CD4-positive, alpha-beta memory T cell (primary cell): ENCODE measurements at places on chromosomes 7 and 10. TPM values are rescaled to one million over a fixed set of nuclear protein-coding genes. Genes with fewer than 3 reads are reported as not detected.

The CDC14C gene
- not detected for total RNA-seq

The CALHM3 gene
- not detected for total RNA-seq

The SPDYE8 gene
- total RNA-seq = not detected

The TAS2R41 gene
- 0.73 TPM for total RNA-seq

The SHOC2 gene
- total RNA-seq = 67.9 TPM

The CASTOR2 gene
- 3.9 TPM for total RNA-seq

DNA sequence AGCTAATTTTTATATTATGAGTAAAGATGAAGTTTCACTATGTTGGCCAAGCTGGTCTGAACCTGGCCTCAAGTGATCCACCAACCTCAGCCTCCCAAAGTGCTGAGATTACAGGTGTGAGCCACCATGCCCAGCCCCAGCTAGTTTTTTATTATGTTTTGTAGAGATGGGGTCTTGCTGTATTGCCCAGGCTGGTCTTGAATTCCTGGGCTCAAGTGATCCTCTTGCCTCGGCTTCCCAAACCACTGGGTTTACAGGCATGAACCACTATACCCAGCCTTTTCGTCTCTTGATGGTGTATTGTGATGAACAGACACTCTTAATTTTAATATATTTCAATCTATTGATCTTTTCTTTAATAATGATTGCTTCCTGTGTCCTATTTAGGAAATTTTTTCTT is 17.7 kb downstream of the RAB19 start:
- H3K36me3 ChIP-seq = no peaks in the 10 kb centered on the region
- H3K27me3 ChIP-seq = no peaks in the 10 kb centered on the region
- DNase-seq = no peak
- no peak overlapping the region for H3K4me3 ChIP-seq

DNA sequence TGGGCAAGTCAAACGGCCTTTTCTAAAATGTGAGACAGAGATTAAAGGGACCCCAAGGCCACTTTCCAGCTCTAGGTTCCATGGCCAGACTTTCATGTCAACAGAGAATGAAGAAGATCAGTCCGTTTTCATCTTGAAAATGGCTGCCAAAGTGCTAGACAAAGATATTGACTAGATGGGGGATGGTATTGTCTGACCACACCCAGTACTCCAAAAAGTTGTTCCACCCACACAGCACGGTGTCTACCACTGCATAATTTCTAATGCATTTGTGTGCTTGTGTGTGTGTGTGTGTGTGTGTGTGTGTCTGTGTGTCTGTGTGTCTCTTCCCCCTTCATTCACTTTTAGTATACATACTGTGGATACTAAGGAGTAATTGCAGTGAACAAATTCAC is 1.3 kb downstream of the COL1A2 start:
- DNase-seq = no peak
- H3K36me3 ChIP-seq = no peaks in the 10 kb centered on the region
- peaks cover 3% of the 10 kb centered on the region for H3K27me3 ChIP-seq
- no peak overlapping the region for H3K4me3 ChIP-seq

GRCh38 chr7:157644946-157645345 is 308.1 kb downstream of the DNAJB6 start:
- no peak for DNase-seq
- no peaks in the 10 kb centered on the region for H3K27me3 ChIP-seq
- H3K36me3 ChIP-seq = no peaks in the 10 kb centered on the region
- no peak overlapping the region for H3K4me3 ChIP-seq

DNA sequence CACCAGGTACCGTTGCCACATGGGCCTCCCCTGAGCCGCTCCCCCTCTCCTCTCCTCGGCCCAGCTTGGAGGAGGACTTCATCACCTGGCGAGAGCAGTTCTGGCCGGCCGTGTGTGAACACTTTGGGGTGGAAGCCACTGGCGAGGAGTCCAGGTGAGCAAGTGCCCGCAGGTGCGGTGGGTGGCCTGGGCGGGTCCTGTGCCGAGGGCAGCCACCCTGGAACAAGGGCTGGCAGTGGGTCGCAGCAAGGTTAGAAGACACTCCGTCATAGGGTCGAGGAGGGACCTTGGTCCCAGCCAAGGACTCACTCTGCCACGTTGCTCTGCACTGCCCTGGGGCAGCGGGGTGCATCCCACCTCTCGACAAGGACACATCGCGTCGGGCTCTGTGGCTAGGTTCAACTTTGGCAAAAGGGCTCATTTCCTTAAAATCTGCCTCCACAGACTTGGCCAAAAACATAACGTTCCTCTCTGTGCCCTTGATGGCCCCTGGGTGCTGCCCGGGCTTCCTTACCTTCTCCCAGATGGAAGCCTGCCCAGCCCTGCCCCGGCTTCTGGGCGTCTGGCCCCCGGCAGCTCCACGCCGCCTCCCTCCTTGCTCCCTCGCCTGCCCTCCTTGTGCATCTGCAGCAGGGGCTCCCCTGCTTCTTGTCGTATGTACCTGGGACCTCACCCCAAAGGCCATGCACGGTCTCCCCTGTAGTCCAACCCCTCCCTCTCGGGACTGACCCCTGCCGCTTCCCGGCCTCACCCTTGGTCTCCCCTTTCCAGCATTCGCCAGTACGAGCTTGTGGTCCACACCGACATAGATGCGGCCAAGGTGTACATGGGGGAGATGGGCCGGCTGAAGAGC is 12.7 kb downstream of the TMEM120A start:
- H3K4me1 ChIP-seq = no peaks in the 10 kb centered on the region
- no peak for DNase-seq
- H3K36me3 ChIP-seq = peaks cover 6% of the 10 kb centered on the region
- no peaks in the 10 kb centered on the region for H3K27me3 ChIP-seq
- H3K27ac ChIP-seq = no peak overlapping the region

DNA sequence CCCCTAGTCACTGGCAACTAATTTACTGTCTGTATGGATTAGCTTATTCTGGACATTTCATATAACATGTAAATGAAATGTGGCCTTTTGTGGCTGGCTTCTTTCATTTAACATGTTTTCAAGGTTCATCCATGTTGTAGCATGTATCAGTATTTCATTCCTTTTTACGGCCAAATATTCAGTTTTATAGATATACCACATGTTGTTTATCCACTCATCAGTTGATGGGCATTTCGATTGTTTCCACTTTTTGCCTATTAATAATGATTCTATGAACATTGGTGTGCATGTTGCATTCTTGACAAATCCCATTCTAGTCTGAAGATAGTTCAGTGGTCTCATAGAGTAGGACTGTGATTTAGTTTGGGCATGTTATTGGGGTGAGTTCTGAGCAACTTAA is 12.6 kb downstream of the CNNM2 start:
- peaks cover 3% of the 10 kb centered on the region for H3K4me1 ChIP-seq
- H3K4me3 ChIP-seq = no peak overlapping the region
- no peak overlapping the region for H3K27ac ChIP-seq
- DNase-seq = no peak
- H3K27me3 ChIP-seq = no peaks in the 10 kb centered on the region

DNA sequence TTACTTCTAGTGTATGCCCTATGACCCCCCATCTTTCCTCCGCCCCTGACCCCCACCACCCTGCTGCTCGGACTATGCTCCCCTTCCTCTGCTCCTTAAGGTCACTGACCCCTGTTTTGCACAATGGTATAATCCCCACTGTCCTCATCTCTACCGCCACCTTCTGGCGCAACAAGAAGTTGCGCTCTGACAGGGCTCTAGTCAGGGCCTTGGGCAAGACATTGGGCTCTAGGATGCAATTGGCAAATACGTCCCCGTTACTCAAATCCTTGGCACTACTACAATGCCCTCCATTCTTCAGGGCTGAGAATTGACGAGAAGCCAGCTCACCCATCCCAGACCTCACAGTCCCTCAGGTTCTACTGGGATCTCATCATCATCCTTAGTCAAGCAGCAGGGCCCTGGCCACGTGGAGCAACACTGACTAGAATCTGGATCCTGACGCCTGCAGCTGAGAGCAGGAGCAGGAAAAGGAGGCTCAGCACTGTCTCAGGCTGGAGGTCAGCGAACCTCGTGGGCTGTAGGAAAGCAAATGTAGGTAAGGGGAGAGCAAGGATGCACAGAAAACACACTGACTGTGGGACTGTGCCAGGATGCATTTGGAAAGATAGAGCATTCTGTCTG is 10.6 kb downstream of the LRIT2 start:
- H3K4me1 ChIP-seq = no peaks in the 10 kb centered on the region
- no peak overlapping the region for H3K4me3 ChIP-seq
- no peak overlapping the region for H3K27ac ChIP-seq
- no peaks in the 10 kb centered on the region for H3K36me3 ChIP-seq
- no peaks in the 10 kb centered on the region for H3K27me3 ChIP-seq
- peak; percentile 17 for DNase-seq

GRCh38 chr10:5470062-5470751 is 29.2 kb downstream of the CALML5 start:
- no peaks in the 10 kb centered on the region for H3K36me3 ChIP-seq
- no peak for DNase-seq
- no peak overlapping the region for H3K27ac ChIP-seq
- H3K27me3 ChIP-seq = no peaks in the 10 kb centered on the region

- no peaks in the 10 kb centered on the region for H3K36me3 ChIP-seq
- no peaks in the 10 kb centered on the region for H3K27me3 ChIP-seq
- H3K4me3 ChIP-seq = no peak overlapping the region
Measured at GRCh38 chr7:127239814-127240213, 12.9 kb downstream of the GRM8 start.

GRCh38 chr10:131280101-131280500 is 31.4 kb downstream of the TCERG1L start:
- no peaks in the 10 kb centered on the region for H3K4me1 ChIP-seq
- H3K27ac ChIP-seq = no peak overlapping the region
- H3K4me3 ChIP-seq = no peak overlapping the region
- H3K36me3 ChIP-seq = no peaks in the 10 kb centered on the region
- no peak for DNase-seq

GRCh38 chr10:131396121-131397050 is 84.9 kb upstream of the TCERG1L start:
- no peaks in the 10 kb centered on the region for H3K4me1 ChIP-seq
- H3K36me3 ChIP-seq = no peaks in the 10 kb centered on the region
- H3K27ac ChIP-seq = no peak overlapping the region

DNA sequence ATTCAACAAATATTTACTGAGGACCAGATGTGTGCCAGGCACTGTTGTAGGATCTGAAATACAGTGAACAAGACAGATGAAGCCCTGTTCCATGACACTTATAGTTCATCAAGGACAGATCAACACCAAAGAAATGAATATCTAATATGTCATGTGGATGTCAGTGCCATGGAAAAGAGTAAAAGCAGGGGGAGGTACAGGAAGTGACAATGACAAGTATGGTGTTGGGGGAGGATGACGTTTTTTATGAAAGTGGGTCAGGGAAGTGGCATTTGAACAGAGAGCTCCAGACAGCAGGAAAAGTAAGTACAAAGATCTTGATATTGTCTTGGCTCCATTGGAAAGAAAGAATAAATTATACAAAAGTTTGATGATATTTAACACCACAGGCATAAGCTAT is 7.0 kb upstream of the SFMBT2 start:
- peak; percentile 9 for DNase-seq
- H3K27ac ChIP-seq = no peak overlapping the region
- no peaks in the 10 kb centered on the region for H3K36me3 ChIP-seq
- peaks cover 13% of the 10 kb centered on the region for H3K4me1 ChIP-seq
- H3K4me3 ChIP-seq = no peak overlapping the region

GRCh38 chr7:128389618-128390329 is 20.0 kb downstream of the IMPDH1 start:
- no peak overlapping the region for H3K27ac ChIP-seq
- no peaks in the 10 kb centered on the region for H3K27me3 ChIP-seq
- H3K4me3 ChIP-seq = no peak overlapping the region
- H3K36me3 ChIP-seq = peaks cover 14% of the 10 kb centered on the region
- no peaks in the 10 kb centered on the region for H3K4me1 ChIP-seq

DNA sequence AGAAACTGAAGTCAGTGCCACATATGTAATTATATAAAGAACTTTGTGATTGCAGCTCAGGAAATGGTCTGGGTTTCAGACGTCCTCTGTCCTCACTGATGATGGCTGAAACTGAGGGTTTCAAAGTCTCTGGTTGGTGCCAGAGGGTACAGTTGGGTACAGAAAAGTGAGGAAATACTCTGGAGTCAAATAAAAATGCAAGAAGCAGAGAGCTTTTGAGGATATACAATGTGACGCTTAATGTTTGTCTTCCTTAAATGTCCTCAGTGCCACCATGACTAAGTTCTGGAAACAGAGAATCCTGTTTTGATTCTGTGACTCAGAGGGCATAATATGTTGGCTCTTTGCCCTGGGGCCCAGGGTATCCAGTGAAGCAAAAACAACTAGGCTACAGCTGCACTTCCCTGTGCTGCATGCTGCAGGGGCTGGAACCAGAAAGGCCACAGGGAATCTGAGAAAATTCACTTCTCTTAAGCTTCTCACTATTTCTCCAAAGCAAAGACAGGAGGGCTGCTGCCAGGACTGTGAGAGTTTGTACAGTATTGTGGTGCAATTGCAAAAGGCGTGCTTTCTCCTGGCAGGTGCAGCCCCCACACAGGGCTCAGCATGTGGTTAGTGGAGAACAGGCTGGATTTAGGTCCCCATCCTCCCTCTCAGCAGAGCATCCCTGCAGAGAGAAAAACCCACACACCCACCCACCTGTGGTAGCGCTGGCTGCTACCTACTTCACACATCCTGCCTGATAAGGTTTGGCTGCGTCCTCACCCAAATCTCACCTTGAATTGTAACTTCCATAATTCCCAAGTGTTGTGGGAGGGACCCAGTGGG is 169.5 kb upstream of the SVIL start:
- no peaks in the 10 kb centered on the region for H3K4me1 ChIP-seq
- H3K27ac ChIP-seq = no peak overlapping the region
- DNase-seq = no peak
- no peaks in the 10 kb centered on the region for H3K27me3 ChIP-seq
- no peak overlapping the region for H3K4me3 ChIP-seq

GRCh38 chr7:120813546-120814252 is 44.2 kb downstream of the TSPAN12 start:
- H3K27ac ChIP-seq = no peak overlapping the region
- no peaks in the 10 kb centered on the region for H3K36me3 ChIP-seq
- no peak overlapping the region for H3K4me3 ChIP-seq
- no peaks in the 10 kb centered on the region for H3K4me1 ChIP-seq
- H3K27me3 ChIP-seq = no peaks in the 10 kb centered on the region

GRCh38 chr10:1230138-1230537 is 174.0 kb downstream of the WDR37 start:
- no peak overlapping the region for H3K4me3 ChIP-seq
- H3K27me3 ChIP-seq = no peaks in the 10 kb centered on the region
- DNase-seq = no peak

DNA sequence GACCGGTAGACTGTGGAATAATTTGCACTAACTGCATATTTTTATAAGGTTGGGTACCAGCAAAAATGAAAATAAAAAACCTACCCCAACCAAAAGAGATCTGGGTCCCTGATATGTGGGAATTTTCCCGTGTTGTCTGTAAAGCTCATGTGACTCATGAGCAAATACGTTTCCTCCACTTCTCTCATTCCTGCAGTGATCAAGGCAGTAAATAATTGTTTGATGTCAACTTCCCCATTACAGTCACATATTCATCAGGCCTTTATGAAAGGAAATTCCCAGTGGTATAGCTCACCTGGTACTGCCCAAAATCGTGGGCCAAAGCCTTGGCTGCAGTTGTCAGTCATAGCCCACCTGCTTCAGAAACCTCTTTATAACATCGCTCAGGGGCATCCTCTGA is 166.0 kb upstream of the ANK3 start:
- no peaks in the 10 kb centered on the region for H3K27me3 ChIP-seq
- no peaks in the 10 kb centered on the region for H3K4me1 ChIP-seq
- no peak overlapping the region for H3K27ac ChIP-seq
- H3K36me3 ChIP-seq = no peaks in the 10 kb centered on the region
